ENCODE measurements at places on chromosomes 6 and 20. TPM values are rescaled to one million over a fixed set of nuclear protein-coding genes. Genes with fewer than 3 reads are reported as not detected.

TBPL1 gene
- 44.8 TPM for polyA plus RNA-seq

MTFR2 gene
- polyA plus RNA-seq: 2.2 TPM

ENPP3 gene
- polyA plus RNA-seq: 9.6 TPM

DNA sequence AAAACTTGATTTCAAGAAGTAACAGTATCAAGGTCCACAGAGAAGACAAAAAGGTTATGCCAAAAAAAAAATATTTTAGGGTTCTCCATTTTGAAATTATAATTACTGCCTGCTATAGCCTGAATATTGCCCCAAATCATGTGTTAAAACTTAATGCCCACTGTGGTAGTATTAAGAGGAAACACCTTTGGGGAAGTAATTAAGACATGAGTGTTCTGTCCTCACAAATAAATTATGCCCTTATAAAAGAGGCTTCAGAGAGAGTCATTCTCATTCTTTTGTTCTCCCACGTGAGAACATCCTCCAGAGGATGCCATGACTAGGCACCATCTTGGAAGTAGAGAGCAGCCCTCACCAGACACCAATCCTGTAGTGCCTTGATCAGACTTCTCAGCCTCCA lies 66.2 kb downstream of the GMDS start:
- no peak for DNase-seq

- DNase-seq: no peak
These were observed 2.0 kb upstream of the RSPO4 start for GRCh38 chr20:1003920-1004697.

- no peak for DNase-seq
These were observed 14.9 kb downstream of the DEFB114 start for GRCh38 chr6:49949062-49949461.

GRCh38 chr6:43286980-43287716 lies 10.9 kb upstream of the SLC22A7 start:
- no peak for DNase-seq

DNA sequence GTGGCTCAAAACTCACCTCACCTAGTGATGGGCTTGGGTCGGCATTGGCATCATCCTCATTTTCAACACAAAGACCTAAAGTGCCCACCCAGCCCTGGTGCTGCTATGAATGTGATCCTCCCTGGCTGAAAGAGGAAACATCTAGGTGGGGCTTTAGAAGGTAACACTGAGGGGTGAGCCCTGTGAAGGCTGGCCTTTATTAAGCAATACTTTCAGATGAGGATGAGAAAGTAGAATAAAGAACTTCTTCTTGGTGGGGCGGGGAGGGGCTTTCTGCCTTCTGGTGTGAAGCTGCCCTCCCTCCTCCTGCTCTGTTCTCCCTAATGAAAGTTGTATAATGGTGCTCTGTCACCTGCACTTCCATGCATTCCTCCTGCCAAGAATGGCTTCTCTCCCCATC lies 133.0 kb upstream of the TRAF3IP2 start:
- no peak for DNase-seq

DNA sequence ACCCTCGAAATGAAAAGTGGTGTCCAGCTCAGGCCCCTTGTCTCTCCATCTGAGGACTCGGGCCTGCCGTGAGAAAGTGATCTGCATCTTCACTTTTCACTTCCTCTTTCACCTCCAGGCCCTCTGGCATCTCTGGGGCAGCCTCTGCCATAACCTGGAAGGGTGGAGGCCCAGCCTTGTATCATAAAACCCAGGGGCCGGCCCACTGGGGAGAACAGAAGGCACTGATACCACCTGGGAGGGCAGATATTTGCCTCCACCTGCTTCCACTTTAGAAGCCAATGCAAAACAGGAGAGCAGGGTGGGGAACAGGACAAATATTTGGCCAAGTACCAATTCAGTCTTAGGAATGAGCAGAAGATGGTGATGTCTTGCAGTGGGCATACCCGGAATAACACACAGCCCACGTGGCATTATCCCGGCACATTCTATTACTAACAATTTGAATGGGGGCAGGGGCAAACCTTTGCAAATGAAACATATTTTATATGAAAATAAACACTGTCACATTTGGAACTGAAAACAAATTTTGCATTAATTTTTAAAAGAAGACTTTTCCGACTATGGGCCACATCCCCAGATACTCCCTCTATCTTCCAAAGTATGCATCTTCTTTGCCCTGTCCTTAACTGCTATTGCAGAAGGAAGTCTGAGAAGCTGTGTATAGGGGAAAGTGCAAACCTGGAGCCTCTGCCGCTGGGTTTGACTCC lies 69.2 kb upstream of the TBC1D7 start:
- no peak for DNase-seq

DNA sequence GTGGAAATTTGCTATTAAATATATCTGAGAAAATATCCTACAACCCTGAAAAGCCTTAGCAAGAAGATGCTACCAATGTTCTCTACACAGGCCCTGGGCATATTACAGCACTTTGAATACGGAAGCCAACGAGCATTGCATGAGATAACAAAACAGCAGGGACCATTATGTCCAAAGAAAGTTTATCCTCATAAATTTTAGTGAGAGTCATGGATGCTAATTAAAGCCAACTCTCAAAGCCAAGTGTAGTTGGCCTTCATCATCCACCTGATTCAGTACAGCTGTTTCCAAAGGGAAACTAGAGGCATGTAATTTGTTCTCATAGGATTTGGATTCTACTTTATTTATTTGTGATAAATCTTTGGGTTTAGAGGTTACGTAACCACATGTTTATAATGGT lies 564.8 kb downstream of the RFPL4B start:
- peak; percentile 8 for DNase-seq

DNA sequence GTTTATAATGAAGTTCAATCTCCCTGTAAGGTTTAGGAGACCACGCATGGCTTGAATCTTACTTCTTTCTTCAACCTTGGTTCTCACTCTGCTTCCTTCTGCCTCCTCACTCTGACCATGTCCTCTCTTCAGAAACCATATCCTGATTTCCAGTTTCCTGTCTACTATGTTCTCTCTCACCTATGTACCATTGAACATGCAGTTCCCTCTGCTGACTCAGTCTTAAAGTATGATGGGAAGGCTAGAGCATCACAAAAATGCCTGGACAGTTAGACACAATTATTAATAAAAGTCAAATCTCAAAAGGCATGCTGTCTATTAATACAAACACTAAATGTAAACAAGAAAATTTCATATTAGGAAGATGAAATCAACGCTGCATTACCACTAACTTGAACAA lies 151.6 kb downstream of the PRKN start:
- DNase-seq: no peak

DNA sequence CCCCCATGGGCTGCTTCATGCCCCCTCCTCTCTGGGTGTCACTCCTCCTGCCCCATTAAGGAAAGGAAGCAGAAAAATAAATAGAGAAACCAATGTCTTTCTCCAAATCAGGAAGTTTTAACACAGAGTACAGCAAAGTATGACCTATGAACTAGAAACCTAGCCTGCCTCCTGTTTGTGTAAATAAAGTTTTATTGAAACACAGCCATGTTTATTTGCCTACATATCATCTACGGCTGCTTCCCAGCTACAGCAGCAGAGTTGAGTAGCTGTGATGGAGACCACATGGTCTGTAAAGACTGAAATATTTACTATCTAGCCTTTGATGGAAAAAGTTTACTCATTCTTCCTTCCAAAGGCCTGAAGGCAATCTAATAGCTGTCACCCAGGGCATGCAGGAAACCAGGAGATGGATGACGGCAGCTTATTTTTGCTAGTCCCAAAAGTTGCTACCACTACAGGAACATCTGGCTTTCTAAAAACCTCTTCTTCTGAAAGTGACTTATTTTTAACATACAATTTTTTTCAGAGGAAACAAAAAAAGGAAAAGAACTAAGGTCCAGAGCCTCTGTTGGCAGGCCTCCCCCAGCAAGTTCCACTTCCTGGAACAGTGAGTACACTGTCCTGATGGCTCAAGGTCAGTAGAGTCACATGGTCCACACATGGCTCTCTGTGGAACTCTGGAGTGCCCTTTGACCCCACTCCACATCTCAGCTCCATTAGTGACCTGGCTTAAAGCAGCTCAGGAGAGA lies 287.8 kb downstream of the PTPRT start:
- no peak for DNase-seq

Measured in right renal pelvis (tissue), 4 donors.